Breast epithelium (tissue), 4 donors: ENCODE measurements at places on chromosomes 5 and 9.

- H3K27me3 ChIP-seq: no peaks in the 10 kb centered on the region
- DNase-seq: no peak
- no peak overlapping the region for H3K4me3 ChIP-seq
- no peaks in the 10 kb centered on the region for H3K4me1 ChIP-seq
Measured at GRCh38 chr5:152711801-152712388, 306.8 kb upstream of the NMUR2 start.

DNA sequence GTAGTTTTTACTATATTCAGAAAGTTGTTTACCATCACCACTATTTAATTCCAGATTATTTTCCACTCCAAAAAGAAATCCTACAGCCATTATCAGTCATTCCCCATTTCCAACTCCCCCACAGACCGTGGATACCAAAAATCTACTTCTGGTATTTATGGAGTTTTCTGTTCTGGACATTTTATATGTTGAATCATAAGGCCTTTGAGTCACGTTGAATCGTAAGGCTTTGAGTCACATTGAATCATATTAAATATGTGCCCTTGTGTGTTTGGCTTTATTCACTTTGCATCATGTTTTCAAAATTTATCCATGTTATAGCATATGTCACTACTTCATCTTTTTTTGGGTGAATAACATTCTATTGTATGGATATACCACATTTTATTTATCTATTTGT, 454.1 kb upstream of the NUDT12 start:
- no peaks in the 10 kb centered on the region for H3K4me1 ChIP-seq
- H3K36me3 ChIP-seq: no peaks in the 10 kb centered on the region
- H3K27me3 ChIP-seq: no peaks in the 10 kb centered on the region
- no peak overlapping the region for H3K27ac ChIP-seq
- no peak for DNase-seq
- H3K4me3 ChIP-seq: no peak overlapping the region

DNA sequence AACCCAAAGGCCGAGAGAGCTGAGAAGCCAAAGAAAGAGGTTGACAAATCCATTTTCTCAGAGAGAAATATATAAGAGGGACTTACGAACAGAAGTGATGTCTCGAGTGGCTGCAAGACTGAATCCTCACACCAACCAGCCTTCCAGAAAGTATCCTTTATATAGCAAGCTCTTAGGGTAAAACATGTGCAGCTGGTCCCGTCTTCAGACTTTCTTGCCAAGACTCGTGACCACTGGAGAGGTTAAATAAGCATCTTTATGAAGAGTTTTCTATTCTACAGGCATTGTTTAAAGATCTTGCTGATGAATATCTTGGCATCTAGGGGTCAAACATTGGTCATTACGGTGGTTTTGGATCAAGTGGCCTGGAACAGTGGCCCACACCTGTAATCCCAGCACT, 16.9 kb upstream of the SLC22A4 start:
- H3K27me3 ChIP-seq: no peaks in the 10 kb centered on the region
- no peak overlapping the region for H3K27ac ChIP-seq
- no peak for DNase-seq
- no peak overlapping the region for H3K4me3 ChIP-seq
- no peaks in the 10 kb centered on the region for H3K36me3 ChIP-seq
- no peaks in the 10 kb centered on the region for H3K4me1 ChIP-seq

GRCh38 chr5:147348046-147348445, 113.2 kb downstream of the STK32A start:
- DNase-seq: no peak
- no peak overlapping the region for H3K27ac ChIP-seq
- H3K4me1 ChIP-seq: no peaks in the 10 kb centered on the region

DNA sequence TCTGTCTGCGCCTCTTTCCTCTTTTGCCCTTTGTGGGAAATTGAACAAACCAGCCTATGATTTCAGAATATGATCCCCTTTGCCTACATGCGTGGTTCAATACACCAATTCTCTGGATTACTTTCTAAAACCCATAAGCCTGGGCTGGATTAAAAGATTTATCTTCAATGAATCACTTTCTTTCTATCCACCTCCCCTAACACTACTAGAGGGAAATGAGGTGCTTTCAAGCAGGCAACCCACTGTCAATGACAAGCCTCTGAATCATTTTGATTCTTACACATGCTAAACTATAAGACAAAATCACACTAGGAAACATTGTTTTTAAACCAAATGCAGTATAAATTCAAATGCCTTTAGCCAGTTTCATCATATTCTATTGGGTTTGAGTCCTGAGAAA, 257.5 kb downstream of the AGTPBP1 start:
- H3K27ac ChIP-seq: no peak overlapping the region
- H3K36me3 ChIP-seq: no peaks in the 10 kb centered on the region
- H3K27me3 ChIP-seq: no peaks in the 10 kb centered on the region
- H3K4me3 ChIP-seq: no peak overlapping the region
- no peaks in the 10 kb centered on the region for H3K4me1 ChIP-seq

DNA sequence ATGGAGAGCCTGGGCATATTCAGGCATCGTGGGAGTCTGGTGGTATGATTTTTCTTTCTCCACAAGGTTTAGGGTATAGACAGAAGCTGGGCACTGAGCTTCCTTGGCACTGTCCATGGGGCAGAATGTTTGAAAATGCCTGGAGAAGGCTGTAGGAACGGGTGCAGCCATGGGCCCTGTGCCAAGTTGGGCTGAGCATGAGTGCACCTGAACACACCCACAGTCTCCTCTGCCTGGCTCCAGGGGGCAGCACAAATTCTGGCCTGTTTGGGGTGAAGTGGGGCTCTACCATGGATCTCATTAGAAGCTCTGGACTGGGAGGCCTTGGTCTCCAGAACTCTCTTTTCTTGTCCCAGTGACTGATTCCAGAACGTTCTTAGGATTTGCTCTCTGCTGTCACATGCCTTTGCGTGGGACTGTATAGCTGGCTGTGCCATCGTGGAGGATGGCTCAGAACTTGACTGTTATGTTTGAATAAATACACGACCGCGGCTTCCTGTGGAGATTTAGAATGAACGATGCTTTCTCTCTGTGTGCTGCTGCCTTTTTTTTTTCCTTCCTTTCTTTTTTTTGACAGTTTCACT, 229.8 kb downstream of the FANCC start:
- peaks cover 9% of the 10 kb centered on the region for H3K4me1 ChIP-seq
- H3K27me3 ChIP-seq: no peaks in the 10 kb centered on the region
- no peak overlapping the region for H3K27ac ChIP-seq
- no peaks in the 10 kb centered on the region for H3K36me3 ChIP-seq

GRCh38 chr5:52947208-52947607, 41.9 kb upstream of the ITGA2 start:
- H3K4me1 ChIP-seq: no peaks in the 10 kb centered on the region
- H3K27ac ChIP-seq: no peak overlapping the region
- no peaks in the 10 kb centered on the region for H3K36me3 ChIP-seq
- no peaks in the 10 kb centered on the region for H3K27me3 ChIP-seq
- H3K4me3 ChIP-seq: no peak overlapping the region

DNA sequence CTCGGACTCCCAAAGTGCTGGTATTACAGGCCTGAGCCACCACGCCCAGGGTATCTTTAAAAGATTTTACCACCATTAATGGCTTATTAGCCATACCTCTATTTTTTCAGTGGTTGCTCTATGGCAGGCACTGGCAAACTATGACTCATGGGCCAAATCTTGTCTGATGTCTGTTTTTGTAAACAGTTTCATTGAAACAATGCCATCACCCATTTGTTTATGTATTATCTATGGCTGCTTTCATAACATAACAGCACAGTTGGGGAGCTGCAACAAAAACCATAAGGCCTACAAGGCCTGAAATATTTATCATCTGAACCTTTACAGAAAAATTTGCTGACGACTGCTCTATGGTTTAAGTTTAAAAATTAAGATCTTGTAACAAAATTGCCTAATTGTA, 66.8 kb downstream of the SLC38A9 start:
- H3K4me3 ChIP-seq: no peak overlapping the region
- H3K27ac ChIP-seq: peak overlapping the region; percentile 43
- no peak for DNase-seq
- no peaks in the 10 kb centered on the region for H3K36me3 ChIP-seq
- H3K27me3 ChIP-seq: no peaks in the 10 kb centered on the region

DNA sequence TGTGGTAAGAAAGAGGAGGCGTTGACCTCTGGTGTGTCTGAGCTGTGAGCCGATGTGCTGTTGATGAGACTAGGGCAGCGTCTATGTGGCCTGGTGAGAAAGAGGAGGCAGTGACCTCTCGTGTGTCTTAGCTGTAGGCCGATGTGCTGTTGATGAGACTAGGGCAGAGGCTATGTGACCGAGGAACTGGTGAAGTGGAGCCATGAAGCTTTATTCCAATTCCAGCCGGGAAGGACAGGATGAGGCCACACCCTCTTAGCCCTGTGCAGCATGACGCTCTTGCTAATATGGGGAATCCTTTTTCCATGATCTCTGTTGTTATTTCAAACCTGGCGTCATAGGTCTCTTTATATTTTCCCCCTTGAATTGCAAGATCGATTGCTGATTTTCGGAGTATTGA, 172.4 kb downstream of the GOLPH3 start:
- H3K27me3 ChIP-seq: no peaks in the 10 kb centered on the region
- H3K4me3 ChIP-seq: no peak overlapping the region
- no peaks in the 10 kb centered on the region for H3K4me1 ChIP-seq

GRCh38 chr5:149388498-149389190, 9.6 kb upstream of the IL17B start:
- peak overlapping the region; percentile 61 for H3K27ac ChIP-seq
- DNase-seq: no peak
- H3K36me3 ChIP-seq: no peaks in the 10 kb centered on the region
- H3K4me3 ChIP-seq: no peak overlapping the region

DNA sequence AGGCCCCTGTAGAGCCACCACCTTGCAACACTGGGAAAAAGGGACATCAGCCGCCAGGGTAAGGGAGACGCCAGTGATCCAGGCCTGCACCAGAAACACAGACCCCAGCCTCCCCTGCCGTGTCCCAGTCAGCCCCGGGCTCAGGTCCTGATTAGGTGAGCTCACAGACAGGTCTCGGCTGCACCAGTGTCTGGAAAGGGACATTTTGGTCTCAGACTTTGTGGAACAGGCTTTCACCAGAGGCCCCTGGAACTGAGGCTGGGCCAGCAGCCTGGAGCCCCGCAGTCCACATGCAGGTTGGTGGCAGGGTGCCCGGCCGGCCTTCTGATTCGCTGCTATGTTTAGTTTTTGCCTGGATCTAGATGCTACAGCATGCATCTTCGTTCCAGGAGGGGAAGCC, 369.0 kb upstream of the IRX4 start:
- no peaks in the 10 kb centered on the region for H3K36me3 ChIP-seq
- H3K27me3 ChIP-seq: no peaks in the 10 kb centered on the region
- no peak for DNase-seq

DNA sequence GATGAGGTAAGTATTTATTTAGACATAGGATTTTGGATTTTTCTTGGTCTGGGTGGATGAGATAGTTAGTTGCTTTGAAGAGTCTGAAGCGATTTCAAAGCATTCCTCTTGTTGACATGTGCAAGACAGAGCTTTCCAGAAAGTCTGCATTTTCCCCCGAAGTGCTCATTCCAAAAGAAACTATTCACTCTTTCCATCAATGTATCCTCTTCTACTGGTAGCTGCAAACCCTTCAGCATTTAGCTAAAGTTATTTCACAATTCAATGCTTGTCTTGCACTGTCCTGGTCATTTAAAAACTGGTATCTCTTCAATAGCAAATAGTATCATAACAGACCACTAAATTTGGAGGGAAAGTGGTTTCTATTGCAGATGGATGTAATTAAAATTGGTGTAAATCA, 13.0 kb downstream of the NREP start:
- no peak overlapping the region for H3K4me3 ChIP-seq
- H3K36me3 ChIP-seq: no peaks in the 10 kb centered on the region
- no peaks in the 10 kb centered on the region for H3K27me3 ChIP-seq
- H3K27ac ChIP-seq: no peak overlapping the region
- no peaks in the 10 kb centered on the region for H3K4me1 ChIP-seq

GRCh38 chr5:131810510-131811249, 13.9 kb upstream of the FNIP1 start:
- no peaks in the 10 kb centered on the region for H3K4me1 ChIP-seq
- H3K27me3 ChIP-seq: no peaks in the 10 kb centered on the region

DNA sequence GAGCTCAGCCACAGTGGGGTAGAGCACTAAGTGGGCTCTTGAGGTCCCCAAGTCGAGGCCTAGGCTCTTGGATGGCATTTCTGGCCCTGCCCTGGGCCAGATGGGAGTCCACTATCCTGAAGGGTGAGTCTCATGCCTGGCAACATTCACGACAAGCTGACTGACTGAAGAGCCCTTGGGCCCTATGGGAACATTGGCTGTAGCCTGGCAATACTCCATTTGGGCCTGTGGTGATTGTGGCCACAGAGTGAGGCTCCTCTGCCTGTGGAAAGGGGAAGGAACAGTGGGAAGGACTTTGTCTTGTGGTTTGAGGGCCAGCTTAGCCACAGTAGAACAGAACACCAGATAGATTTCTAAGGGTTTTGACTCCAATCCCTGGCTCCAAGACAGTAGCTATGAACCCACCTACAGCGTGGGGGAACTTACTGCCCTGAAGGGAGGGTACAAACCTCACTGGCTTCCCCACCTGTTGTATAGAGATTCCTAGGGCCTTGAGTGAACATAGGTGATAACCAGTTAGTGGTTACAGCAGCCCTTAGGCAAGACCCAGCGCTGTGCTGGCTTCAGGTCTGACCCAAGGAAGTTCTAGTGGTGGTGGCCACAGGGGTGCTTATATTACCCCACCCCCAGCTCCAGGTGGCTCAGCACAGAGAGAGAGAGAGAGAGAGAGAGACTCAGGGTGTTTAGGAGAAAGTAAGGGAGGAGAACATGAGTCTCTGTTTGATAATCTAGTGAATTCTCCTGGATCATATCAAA, 72.4 kb downstream of the KIAA0825 start:
- H3K27me3 ChIP-seq: no peaks in the 10 kb centered on the region
- H3K27ac ChIP-seq: no peak overlapping the region
- no peaks in the 10 kb centered on the region for H3K36me3 ChIP-seq
- DNase-seq: no peak

DNA sequence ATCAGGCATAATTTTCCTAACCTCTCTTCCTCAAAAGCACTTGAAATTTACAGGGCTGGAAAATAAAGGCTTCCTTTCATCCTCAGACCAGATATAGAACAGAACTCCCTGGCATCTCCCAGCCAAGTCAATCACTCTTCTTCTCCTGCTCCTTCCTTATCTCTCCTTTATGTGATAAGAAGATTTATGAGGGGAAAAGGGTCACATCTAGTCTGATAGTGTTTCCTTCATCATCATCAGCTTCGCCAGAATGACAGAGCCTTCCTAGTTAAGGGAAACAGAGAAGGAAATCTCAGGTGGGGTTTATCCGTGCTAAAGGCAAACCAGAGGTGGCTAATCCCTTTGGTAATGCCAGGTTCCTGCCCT, 36.2 kb downstream of the LIX1 start:
- DNase-seq: no peak
- H3K4me3 ChIP-seq: no peak overlapping the region
- H3K27ac ChIP-seq: no peak overlapping the region
- H3K36me3 ChIP-seq: no peaks in the 10 kb centered on the region
